MM.1S (cell line): ENCODE measurements at places on chromosomes 16 and 17.
A peak's percentile ranks its signal among the peaks of the same experiment; 100 is the strongest.

DNA sequence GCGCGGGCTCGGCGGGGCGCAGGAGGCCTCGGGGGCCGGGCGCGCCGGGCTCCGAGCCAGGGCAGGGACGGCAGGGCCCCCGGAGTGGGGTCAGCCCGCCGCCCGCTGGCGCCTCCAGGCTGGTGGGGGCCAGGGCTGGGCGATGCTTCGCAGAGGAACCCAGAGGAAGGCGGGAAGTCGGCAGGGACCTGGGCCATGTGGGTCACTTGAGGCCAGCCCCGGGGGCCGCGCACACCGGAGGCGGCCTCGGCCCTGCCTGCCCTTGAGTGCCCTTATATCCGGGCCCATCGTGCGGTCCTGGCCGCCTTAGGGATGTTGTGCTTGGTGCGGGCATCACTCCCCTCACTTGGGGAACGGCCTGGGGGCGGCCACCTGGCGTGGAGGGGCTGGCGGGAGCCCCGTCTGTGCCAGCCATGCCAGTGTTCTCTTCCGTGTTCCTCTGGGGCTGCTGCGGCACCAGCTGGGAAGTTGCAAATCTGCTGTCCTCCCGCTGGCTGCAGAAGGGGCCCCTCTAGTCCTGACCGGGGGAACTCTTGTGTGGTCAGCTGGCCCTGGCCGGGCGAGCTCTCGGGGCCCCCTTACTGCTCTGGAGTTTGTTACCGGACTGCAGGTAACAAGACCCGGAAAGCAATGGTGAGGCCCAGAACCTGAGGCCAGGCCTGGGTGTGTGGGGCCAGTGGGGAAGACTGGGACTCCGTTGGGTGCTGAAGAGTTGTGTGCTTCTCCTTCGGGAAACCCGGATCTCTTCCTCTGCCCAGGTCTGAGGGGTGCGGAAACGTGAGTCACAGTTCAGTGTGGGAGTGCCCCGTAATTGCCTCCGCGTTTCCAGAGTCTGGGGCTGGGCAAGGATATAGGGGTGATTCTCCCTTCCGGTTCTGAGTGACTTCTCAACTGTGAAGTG, 849 bp downstream of the CAPN15 start:
- DNase-seq = peak; percentile 17

DNA sequence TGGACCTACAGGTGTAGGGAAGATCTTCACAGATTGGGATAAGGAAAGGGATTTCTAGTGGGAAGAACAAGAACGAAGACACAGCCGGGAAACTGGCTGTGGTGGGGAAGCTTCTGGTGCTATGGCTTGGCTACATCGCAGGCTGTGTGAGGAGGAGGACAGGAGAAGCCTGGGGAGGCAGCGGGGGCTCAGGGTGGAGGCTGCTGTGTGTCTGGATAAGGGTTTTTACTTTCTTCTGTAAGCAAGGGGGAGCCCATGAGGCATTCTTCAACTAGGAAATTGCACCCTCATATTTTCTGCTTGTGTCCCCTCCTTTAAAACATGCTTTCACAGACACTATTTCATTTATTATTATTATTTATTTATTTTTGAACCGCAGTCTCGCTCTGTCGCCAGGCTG, 2.9 kb upstream of the RHBDF2 start:
- DNase-seq = peak; percentile 42

DNA sequence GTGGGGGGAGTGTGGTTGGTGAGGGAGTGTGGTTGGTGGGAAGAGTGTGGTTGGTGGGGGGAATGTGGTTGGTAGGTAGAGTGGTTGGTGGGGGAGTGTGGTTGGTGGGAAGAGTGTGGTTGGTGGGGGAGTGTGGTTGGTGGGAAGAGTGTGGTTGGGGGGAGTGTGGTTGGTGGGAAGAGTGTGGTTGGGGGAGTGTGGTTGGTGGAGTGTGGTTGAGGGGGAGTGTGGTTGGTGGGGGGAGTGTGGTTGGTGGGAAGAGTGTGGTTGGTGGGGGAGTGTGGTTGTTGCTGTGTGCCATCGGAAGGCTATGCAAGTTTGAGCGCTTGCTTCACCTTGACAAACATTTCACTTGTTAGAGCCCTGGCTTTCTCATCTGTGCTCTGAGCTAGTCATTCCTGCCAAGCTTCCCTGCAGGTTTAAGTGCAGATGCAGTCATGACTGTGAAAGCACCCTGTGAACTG, 20.1 kb downstream of the MINK1 start:
- no peak for DNase-seq

DNA sequence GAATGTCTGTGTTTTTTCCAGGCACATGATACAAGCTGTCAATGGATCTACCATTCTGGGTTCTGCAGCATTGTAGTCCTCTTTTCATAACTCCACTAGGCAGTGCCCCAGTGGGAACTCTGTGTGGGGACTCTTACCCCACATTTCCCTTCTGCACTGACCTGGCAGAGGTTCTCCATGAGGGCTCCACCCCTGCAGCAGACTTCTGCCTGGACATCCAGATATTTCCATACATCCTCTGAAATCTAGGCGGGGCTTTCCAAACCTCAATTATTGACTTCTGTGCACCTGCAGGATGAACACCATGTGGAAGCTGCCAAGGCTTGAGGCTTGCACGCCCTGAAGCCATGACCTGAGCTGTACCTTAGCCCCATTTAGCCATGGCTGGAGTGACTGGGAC, 56.0 kb downstream of the ACSM2A start:
- DNase-seq = no peak

GRCh38 chr17:43381204-43381603, 17.6 kb upstream of the ARL4D start:
- no peak for DNase-seq

DNA sequence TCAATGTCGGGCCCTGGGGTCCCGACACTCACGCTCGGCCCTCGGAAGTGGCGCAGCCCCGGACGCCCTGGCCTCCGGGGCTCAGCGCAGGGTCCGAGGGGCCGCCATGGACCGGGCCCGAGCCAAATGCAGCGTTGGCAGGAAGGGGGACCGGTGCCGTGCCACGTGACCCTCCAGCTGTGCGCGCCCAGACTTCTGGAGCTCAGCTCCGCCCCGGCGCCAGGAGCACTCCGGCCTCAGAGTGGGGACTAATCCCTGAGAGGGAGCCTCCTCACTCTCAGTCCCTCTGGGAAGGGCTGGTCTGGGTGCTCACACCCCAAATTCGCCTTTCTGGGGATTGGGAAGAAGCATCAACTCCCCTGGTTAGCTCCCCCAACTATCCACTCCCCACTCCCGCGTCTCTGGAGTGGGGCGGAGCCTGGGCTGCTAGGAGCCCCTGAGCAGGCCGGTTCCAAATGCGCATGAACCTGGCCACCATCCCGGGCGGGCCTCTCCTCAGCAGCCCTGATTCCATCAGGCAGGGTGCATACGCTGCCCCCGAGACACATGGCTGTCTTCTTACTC, at the start of gene B3GNT9:
B3GNT9 (minus strand) TSS at position 166 of the 564 bp plus-strand sequence. CDS start 513 bp downstream, outside the sequence.
- peak; percentile 72 for DNase-seq

- no peak for DNase-seq
These were observed 195.0 kb downstream of the FOXL1 start for GRCh38 chr16:86773354-86773715.

DNA sequence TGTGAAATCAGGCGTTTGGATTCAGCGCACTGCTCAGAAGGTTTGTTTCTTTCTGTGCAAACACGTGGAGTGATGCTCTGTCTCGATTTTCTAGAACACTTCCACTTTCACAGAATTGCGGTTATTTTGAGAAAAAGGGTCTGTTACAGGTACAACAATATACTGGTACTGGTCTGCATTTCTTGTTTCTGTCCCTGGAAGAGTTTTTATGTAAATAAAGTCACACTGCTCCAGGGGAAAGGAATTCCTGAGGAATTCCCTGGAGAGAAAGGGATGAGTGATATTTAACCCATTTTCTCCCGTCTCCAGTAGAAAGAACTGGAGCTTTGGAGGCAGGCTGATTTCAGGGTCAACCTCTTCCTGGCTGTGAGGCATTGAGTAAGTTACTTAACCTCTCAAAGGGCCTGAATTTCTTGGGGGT, 16.2 kb upstream of the RMI2 start:
- peak; percentile 70 for DNase-seq

- DNase-seq = no peak
These were observed 54.9 kb downstream of the SDR42E1 start for GRCh38 chr16:81956213-81956948.
